ENCODE measurements at places on chromosomes 4 and X.

DNA sequence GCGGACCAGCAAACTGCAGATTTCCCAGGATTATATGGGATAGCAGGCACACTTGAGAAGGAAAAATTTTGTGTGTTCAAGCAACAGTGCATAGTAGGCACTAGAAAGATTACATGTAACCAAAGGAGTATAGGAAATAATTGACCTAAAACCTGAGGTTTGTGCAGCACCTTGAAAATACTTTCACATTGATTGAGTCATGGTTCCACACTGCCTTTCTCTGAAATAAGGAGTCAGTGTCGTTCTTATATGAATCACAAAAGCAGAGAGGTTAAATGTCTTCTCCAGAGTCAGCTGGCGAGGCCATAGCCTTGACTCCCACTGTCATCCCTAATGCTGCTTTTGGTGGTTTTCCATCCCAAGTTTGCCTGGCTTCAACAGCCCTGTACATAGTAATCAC is 138.9 kb downstream of the SOWAHB start:
- DNase-seq, result no peak

- no peak for DNase-seq
Observed at GRCh38 chr4:67871867-67872266, 11.9 kb downstream of the TMPRSS11D start.

- DNase-seq, result no peak
Observed at GRCh38 chr4:60857130-60857753, 342.9 kb upstream of the ADGRL3 start.

- DNase-seq, result no peak
Observed at GRCh38 chr4:176066757-176067156, 1.1 kb downstream of the WDR17 start.

DNA sequence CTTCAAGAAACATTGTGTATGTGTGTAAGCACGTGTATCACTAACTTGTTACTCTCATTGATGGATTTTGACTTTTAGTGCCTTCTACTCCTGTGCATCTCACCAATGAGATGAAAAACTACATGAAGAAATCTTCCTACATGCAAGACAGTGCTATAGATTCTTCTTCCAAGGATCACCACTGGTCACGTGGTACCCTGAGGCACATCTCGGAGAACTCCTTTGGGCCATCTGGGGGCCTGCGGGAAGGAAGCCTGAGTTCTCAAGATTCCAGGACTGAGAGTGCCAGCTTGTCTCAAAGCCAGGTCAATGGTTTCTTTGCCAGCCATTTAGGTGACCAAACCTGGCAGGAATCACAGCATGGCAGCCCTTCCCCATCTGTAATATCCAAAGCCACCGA is 86.5 kb downstream of the SLC10A6 start:
- DNase-seq, result no peak

- no peak for DNase-seq
Observed at GRCh38 chrX:105006103-105006502, 214.4 kb downstream of the TEX13A start.
